A549 treated with CORT108297 at 1 μM for 4 hours (cell line): ENCODE measurements at places on chromosomes 7 and 10. TPM values are rescaled to one million over a fixed set of nuclear protein-coding genes. Genes with fewer than 3 reads are reported as not detected.

Gene STAG3
- total RNA-seq = 0.18 to 0.23 TPM (median 0.22 TPM) in 5 replicates

Gene UNCX
- total RNA-seq = 0.03 to 0.22 TPM (median 0.06 TPM) in 4 of 5 replicates, not detected in the other

Gene ZNF783
- total RNA-seq = 5.0 to 7.2 TPM (median 6.5 TPM) in 5 replicates

Gene GUSB
- 28.3 to 35.0 TPM (median 33.5 TPM) in 5 replicates for total RNA-seq

Gene SND1
- 104 to 109 TPM (median 107 TPM) in 5 replicates for total RNA-seq

Gene ASB15
- total RNA-seq = not detected in 5 replicates

Gene H2BK1
- not detected in 5 replicates for total RNA-seq

Gene ZNF438
- 1.4 to 1.9 TPM (median 1.6 TPM) in 5 replicates for total RNA-seq

Gene GRM8
- total RNA-seq = 0.24 to 0.52 TPM in 2 of 5 replicates, not detected in the others

Gene SUGCT
- 0.56 to 1.6 TPM (median 0.95 TPM) in 5 replicates for total RNA-seq

Gene HTR5A
- not detected in 5 replicates for total RNA-seq

Gene GPER1
- 0.55 to 0.94 TPM (median 0.78 TPM) in 5 replicates for total RNA-seq

Gene SFTPA1
- total RNA-seq = not detected in 5 replicates

Gene NYAP1
- 1.5 to 2.4 TPM (median 2.3 TPM) in 5 replicates for total RNA-seq

Gene EPHB6
- 0.24 to 0.44 TPM (median 0.32 TPM) in 5 replicates for total RNA-seq

Gene IFIT3
- 4.2 to 6.5 TPM (median 5.9 TPM) in 5 replicates for total RNA-seq

Gene HDAC9
- 0.13 to 0.25 TPM (median 0.18 TPM) in 5 replicates for total RNA-seq

Gene MYH16
- total RNA-seq = 0.46 to 0.65 TPM (median 0.58 TPM) in 5 replicates

Gene ITGA8
- not detected in 5 replicates for total RNA-seq

Gene GARIN1A
- total RNA-seq = 0.33 to 0.70 TPM (median 0.45 TPM) in 5 replicates

Gene MYOZ1
- not detected in 5 replicates for total RNA-seq

Gene C10orf105
- total RNA-seq = not detected in 5 replicates

Gene FRAT1
- 0.77 to 2.3 TPM (median 1.8 TPM) in 5 replicates for total RNA-seq

Gene NUTM2A
- total RNA-seq = 0.03 to 0.14 TPM (median 0.09 TPM) in 5 replicates

Gene LHPP
- 10.6 to 13.5 TPM (median 11.6 TPM) in 5 replicates for total RNA-seq

Gene NME8
- total RNA-seq = not detected in 5 replicates

Gene ANKRD30A
- 0.52 to 0.94 TPM (median 0.72 TPM) in 5 replicates for total RNA-seq

Gene SPAM1
- not detected in 5 replicates for total RNA-seq

Gene CPED1
- 0.08 to 0.15 TPM in 2 of 5 replicates, not detected in the others for total RNA-seq

Gene CHCHD3
- 76.5 to 99.7 TPM (median 78.2 TPM) in 5 replicates for total RNA-seq

Gene INMT
- not detected in 5 replicates for total RNA-seq

Gene CYP2E1
- 0.14 to 0.39 TPM (median 0.25 TPM) in 5 replicates for total RNA-seq

Gene VPS37D
- total RNA-seq = 2.4 to 6.4 TPM (median 4.7 TPM) in 5 replicates

Gene NOS3
- 0.22 to 0.65 TPM (median 0.42 TPM) in 5 replicates for total RNA-seq
